HCT116 (cell line): ENCODE measurements at places on chromosomes 7 and 10.

DNA sequence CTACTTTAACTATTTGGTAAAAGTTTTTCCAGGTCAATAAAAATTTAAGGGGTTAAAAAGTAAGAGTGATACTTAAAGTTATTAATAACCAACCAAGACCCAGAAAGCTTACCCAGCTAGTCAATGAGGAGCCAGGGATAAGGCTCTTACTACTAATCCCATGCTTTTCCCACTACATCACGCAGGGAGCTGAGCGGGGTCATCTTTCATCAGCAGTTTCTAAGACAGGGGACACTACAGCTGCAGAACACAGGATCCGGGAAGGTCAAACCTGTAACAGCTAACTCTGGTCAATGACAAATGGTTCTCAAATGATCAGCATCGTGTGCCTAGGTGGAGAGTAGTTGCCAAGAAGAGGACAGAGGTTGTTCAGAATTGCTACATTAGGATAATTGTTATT lies 65.1 kb downstream of the RSU1 start:
- DNase-seq, result no peak

- DNase-seq, result no peak
Observed at GRCh38 chr7:29207162-29207801, 12.7 kb downstream of the CHN2 start.

DNA sequence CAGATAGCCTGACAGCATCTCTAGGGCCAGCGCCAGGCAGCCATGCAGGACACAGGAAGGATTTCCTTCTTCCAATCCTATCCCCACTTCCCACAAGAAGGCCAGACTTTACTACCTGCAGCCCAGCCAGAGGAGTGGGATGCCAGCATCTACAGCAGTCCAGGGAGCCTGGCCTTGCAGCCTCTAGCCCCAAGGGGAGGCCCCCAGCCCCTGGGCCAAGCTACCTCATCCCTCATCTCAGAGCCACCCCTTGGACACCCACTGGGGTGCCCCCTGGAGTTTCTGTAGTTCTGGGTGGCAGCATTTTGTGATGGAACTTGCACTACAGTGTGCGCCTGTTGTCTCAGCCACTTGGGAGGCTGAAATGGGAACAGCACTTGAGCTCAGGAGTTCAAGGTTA lies 170.8 kb upstream of the PODXL start:
- no peak for DNase-seq

DNA sequence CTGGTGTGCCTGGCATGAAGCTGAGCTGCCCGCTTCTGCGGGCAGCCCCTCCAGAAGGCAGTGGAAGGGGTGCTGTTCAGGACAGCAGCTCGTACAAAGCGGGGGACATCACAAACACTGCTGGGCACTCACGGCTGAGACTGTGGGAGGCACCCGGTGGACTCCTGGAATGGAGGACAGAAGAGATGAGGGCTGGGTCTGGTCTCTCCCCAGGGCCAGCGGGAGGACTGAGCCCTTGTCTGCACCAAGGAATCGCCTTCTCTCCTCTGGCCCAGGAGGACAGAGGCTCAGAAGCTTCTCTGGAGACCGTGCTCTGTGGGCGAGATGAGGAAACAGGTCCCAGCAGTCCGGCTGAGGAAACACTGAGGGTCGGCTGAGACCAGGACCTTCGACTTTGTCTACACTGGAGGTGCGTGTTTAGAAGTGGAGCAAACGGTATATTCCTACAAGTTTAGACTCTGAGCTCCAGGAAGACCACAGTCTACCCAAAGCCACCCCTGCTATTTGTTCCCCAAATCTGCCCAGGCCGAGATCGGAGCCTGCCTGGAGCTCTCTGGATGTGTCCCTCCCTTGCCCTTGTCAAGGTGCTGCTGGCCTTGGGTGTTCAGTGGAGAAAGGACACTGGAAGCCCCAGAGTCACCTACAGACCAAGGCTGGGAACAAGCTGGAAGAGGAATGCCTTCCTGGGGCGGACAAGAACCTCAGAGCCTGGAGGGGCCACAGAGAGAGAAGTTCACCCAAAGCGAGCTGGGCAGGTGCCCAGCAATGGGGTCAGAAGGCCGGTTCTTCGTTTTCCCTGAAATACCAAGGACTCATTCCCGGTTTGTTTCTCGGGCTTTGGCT lies 12.9 kb upstream of the INPP5A start:
- DNase-seq, result no peak

DNA sequence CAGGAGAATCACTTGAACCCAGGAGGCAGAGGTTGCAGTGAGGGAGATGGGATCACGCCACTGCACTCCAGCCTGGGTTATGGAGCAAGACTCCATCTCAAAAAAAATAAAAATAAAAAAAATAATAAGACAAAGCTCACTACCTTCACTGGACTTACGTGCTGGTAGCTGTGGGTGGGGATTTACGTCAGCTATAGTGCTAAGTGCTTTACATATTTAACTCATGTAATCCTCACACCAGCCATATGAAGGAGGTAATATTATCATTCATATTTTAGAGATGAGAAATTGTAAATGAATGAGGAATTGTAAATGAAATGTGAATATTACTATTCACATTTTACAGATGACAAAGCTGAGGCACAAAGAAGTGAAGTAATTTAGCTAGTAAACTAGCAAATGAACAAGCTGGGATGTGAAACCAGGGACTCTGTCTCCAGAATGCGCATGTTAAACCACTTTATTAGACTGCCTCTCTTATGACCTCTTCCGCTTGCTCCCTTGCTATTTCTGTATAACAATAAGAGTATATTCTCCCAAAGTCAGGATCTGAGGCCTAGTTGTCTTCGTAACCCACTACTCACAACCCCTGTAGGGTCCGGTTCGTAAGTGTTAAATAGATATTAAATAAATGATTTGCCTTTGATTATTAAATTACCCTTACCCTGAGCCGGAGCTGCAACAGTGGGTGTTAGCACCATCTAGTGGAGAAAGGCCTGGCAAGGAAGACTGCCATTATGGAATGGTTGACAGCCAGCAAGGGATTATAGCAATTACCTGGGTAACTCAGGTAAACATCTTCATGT lies 70.2 kb downstream of the HTR7 start:
- DNase-seq, result peak; percentile 27

- no peak for DNase-seq
Observed at GRCh38 chr7:36847946-36848345, 123.7 kb upstream of the AOAH start.

- no peak for DNase-seq
Observed at GRCh38 chr10:116810895-116811294, 38.4 kb upstream of the ENO4 start.

DNA sequence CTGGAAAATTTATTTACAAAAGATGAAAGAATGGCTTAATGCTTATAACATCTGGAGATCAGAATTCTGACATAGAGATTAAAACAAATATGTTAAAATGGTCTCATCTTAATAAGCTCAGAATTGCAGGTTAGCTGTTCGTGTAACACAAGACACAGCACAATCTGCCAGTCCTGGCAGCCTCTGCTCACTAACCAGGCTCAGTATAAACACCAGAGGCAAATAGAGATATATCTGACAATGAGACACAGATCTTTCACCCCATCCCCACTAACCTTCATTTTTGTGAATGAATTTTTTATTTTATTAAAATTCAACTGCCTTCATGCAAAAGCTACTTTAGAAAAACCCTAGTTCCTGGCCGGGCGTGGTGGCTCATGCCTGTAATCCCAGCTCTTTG lies 51.8 kb downstream of the RELN start:
- no peak for DNase-seq

DNA sequence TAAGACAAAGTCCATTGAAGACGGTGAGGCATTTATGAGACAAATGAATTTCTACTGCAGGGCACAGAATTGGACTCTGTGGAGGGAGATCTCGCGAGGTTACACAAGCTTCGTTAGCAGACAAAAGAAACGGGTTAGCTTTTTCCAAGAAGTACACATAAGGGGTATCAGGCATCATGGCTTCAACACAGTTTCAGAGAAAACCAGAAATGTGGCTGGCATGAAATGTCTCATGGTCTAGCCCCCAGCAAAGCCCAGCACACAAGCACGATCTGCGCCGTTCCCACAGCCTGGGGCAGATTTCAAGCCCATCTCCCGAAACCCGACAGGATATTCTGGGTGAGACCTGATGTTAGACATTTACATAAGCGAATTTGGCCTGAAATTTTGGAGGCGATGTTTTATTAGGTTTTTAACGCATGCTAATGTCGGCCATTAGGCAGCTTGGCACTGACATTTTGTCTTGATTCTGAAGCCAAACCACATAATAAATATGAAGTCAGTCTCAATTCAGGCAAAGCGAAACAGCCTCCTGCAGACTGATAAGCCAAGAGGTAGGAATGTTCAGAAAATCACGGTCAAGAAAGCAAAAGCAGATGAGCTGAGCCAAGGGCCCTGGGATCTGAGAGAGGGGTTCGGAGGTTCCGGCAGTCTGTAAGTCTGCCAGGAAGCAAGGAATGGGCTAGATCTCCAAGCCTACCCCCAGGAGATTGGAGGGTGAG lies 240.5 kb downstream of the PRPF18 start:
- no peak for DNase-seq
